ENCODE measurements at places on chromosomes 11 and 22.

DNA sequence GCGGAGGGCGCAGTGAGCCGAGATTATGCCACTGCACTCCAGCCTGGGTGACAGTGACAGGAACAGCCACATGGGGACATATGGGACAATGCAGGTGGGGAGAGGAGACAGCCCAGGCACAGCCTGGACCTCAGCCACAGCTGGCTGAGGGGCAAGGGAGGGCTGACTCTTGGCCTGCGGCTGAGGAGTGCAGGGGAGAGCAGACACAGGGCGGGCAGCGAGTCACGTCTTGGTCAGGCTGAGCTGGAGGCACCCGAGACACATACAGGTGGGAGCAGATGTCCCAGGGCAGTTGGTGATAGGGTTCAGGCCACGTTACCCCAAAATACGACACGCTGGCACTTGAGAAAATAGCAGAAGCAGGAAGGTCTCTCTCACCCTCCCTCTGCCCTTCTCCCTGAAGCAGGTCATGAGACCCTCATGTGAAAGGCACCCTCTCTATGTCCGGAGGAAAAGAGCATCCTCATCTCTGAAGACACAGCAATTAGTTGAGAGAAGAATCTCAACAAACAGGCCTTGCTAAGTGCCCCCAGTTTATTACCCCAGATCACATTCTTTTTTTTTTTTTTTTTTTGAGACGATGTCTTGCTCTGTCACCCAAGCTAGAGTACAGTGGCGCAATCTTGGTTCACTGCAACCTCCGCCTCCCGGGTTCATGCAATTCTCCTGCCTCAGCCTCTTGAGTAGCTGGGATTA is 10.5 kb downstream of the KIAA0930 start:
- no peak for DNase-seq

- no peak for DNase-seq
Measured at GRCh38 chr11:76614471-76615179, 55.9 kb downstream of the LRRC32 start.

GRCh38 chr11:2539371-2540222 is 94.8 kb downstream of the KCNQ1 start:
- no peak for DNase-seq

- peak; percentile 59 for DNase-seq
Measured at GRCh38 chr11:46246521-46246920, 30.9 kb upstream of the CREB3L1 start.

DNA sequence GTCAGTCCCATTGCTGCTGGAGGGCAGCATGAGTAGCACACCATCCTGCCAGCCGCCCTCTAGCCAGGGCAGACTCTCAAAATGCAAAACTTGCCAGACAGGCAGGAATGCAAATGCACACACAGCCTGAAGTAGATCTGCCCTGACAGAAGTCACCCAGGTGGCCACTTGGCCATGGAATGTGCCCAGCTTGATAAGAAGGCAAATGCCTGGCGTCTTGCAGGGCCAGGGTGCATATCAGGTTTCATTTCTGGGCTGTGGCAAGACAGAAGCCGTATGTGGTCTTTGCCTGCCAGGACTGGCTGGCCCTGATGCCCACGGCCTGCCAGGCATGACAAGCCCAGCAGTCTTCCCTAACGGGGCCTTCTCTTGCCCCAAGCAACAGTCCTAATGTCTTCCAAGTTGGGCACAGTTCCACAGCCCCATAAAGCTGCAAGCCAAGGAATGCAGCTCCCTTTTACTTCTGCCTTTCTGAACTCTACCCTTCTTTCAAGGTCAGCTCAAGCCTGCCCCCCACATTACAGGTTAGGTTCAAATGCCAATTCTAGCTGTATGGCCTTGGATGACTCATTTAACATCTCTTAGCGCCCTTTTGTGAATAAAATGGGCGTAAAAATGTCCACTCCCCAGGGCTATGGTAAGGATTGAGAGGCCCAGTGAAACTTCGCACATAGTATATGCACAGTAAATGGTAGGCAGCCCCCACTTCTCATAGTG is 29.7 kb downstream of the POU2AF3 start:
- no peak for DNase-seq

DNA sequence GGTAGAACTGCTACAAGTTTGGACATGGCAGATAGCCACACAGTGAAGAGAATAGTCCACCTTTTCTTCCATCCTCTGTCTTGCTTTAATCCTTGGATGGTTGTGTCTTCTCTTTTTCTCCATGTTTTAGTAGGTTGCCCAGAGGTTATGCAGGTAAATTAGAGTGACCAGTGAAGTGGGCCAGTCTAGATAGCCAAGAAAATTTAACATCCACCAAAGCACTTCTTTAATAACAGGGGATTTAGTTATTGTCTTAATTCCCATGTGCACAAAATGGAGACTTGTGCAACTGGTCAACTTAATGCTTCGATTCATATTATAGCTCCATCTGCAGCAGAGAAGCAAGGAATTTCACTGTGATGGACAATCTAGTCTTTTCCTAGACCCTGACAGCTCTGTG is 58.8 kb upstream of the RCN1 start:
- DNase-seq = no peak

GRCh38 chr22:39175353-39176142 is 23.1 kb upstream of the CBX7 start:
- DNase-seq = peak; percentile 52

DNA sequence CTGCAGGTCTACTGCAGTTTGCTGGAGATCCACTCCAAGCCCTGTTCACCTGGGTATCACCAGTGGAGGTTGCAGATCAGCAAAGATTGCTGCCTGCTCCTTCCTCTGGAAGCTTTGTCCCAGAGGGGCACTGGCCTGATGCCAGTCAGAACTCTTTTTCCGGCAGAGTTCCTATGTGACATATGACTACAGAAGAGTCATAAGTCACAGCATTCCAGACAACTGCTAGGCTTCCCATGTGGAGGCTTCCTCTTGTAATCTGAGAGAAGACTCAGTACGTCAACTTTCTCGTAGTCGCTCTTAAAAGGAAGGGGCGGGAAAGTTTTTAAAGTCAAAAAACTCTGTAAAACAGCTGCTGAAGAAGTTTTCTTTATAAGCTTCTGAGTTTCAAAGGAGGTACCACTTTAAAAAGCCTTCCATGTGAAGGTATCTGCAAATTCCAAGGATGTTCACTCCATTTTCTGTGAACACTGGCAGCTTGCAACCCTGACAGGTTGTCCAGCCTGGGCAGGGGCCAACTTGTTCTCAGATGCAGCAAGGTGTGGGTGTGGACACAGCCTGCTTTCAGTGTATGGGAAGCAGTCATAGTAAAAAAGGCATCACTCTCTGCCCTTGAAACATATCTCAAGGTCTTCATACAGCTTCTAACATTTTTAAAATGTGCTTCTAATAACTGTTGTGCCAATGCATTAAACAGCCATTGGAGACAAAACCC is 97.8 kb downstream of the ME3 start:
- peak; percentile 57 for DNase-seq

- DNase-seq = no peak
Measured at GRCh38 chr22:17976121-17976520, 48.2 kb downstream of the MICAL3 start.

GRCh38 chr11:8790968-8791367 is 108.4 kb downstream of the RPL27A start:
- no peak for DNase-seq

- no peak for DNase-seq
Measured at GRCh38 chr11:12863605-12864121, 145.5 kb upstream of the RASSF10 start.

GRCh38 chr22:27487600-27488452 is 313.7 kb downstream of the MN1 start:
- DNase-seq = peak; percentile 29

- no peak for DNase-seq
Measured at GRCh38 chr11:117997823-117998579, 11.8 kb downstream of the IL10RA start.

GRCh38 chr11:74468936-74469335 is 1.6 kb upstream of the KCNE3 start:
- DNase-seq = no peak

- DNase-seq = peak; percentile 50
Measured at GRCh38 chr22:24460418-24461089, 33.2 kb downstream of the ADORA2A start.

DNA sequence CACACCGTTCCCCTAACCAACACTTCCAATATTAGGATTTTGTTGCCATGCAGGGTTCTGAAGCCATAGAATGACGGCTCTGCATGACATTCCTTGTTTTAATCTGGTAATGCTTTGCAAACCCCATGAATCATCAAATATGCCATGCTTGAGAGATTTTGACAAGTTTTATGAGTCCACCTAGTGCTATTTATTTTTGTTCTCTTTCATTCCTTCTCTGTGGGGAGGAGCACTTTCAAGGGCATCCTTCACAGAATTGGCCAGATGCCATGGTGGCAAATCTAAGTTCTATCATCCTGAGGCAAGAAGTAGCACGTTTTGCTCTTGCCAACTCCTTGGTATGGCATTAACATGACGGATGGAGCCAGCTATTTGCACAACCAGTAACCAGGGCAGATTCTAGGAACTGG is 268.4 kb downstream of the FAM76B start:
- no peak for DNase-seq

DNA sequence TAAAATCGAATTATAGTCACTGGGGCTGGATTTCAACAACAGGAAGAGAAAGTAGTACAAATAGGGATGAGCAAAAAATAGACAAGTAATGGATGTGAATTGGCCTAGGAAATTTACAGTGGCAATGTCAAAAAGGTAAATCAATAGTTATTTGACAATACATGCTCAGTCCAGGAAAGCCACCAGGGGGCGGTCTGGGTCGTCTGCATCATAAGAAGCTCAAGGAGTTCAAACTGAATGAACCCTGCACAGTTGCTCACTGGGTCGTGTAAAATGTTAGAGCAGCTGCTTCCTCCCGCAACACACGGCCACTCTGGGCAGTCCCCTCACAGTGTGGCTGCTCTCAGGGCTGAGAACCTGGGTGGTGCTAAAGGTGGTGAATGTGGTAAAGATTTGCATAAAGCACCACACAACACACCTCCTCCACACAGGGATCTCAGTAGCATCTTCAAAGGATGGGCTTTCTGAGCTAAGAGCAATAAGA is 85.9 kb downstream of the ZNF280B start:
- peak; percentile 48 for DNase-seq

- DNase-seq = no peak
Measured at GRCh38 chr11:102555091-102555490, 24.5 kb upstream of the MMP7 start.

DNA sequence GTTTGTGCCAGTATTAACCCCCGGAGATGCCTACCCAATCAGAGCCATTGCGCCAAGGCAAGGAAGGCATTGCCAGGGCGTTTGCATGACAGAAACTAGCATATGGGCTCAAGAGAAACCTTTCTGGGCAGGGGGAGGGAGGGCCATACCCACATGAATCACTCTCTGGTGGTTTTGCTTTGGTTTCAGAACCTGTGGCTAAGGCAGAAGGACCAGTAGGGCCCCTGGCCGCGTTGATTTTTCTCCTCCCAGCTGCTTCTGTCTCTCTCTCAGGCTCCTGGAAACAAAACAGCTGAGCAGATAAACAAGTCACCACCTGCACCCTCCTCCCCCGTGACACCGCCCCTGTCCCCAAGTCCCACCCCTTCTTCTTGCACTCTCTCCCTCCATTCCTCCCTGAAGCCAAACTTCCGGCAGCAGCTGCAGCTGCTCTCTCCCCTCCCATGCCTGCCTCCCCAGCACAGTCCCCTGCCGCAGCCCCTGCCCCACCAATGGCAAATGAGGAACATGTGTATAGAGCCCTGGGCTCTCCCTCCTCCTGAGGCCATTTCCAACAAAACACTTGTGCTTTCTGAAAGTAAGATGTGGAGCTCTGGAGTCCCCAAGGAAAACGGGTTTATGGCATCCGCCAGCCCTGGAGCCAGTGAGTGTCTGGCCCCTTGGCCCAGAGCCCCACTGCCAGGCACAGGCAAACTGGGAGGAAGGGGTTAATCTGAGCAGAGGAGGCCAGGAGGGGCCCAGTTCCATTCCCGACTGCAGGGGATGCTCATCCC is 39.0 kb upstream of the ADA2 start:
- peak; percentile 33 for DNase-seq

DNA sequence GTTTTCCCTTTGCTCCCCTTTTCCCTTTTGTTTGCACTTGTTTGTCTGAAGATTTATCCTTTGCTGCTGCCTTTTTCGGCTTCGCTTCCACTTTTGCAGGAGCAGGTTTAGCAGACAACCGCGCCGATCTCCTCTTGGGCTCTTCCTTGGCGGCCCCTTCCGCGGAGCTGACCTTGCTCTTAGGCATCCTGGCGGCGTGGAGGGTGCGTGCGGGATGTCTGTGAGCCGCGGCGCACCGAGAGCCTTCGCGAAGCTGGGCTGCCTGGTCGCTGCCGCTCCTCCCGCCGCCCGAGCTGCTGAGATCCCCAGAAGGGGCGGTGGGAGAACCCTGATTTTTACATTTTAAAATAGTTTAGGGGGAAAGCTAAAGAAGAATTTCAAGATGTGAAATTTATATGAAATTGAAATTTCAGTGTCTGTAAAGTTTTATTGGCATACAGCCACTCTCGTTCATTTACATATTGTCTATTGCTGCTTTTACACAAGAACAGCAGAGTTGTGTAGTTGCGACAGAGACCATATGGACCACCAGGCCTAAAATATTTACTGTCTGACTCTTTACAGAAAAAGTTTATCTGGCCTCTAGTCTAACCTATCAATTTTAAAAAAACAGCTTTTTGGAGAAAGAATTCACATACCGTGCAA is 105.2 kb upstream of the RRM1 start:
- peak; percentile 22 for DNase-seq

DNA sequence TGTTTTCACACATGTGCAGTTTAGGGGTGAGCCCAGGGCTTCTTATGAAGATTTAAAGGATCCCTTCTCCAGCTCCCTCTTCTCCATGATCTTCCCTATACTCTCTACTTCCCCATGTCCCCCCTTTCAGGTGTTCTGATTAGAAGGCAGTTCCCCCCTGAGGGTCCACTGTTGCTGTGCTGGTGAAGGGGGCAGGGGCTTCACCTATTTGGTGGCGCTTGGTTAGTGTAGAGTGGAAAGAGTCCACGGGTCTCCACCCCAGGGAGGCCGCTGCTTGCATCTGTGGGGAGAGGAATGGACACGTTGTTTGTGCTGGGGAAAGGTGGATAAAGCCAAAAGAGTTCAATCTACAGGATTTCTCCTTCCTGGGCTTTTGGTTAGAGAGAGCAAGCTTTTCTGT is 49.3 kb downstream of the BCR start:
- DNase-seq = no peak

DNA sequence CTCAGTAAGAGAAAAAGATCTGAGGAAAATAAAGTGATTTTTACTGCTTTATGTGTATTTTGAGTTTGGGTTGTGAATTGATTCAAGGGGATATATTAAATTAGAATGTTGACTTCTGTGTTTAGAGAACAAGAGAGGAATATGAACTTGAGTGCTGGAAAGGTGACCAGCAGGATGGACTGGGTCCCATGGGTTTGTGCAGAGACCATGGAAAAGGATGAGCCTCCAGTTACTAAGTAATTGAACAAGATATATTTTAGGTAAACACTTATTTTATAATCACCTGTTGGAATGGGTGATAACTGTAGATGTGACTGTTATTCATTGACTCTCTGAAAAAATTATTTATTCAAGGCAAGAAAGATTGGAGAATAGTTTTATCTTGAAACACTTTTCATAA is 82.0 kb upstream of the TOP3B start:
- no peak for DNase-seq

Data from mesenchymal stem cell (in vitro differentiated cells and primary cell).